ENCODE measurements at places on chromosomes 2 and 18. TPM values are rescaled to one million over a fixed set of nuclear protein-coding genes. Genes with fewer than 3 reads are reported as not detected.

DNA sequence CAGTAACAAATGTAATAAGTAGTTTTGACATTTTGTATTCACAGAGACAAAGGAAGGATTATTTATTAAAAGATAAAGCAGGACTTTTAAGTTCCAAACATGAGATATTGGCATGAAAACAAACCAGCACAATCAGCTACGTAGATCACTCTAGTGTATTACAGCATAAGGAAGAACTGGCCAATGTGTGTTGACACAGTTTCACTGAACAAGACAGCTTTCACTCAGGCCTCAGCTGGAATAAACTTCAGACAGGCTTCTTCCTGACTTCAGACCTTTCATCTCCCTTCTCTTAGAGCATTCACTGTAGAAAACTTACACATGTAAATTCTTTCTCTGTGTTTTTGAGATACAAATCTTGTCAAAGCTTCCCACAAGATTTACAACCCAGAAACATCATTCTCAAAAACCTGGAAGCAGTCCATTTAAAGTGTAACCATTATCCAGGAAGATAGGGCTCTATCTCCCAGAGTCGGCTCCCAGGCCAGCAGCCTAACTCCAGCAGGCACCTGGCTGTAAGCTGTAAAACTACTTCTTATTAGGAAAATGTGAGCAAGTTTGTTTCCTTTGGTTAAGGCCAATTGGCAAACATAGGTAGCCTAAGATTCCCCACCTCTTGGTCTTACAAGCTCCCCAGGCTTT, 768.3 kb upstream of the CDH7 start:
- DNase-seq: no peak

DNA sequence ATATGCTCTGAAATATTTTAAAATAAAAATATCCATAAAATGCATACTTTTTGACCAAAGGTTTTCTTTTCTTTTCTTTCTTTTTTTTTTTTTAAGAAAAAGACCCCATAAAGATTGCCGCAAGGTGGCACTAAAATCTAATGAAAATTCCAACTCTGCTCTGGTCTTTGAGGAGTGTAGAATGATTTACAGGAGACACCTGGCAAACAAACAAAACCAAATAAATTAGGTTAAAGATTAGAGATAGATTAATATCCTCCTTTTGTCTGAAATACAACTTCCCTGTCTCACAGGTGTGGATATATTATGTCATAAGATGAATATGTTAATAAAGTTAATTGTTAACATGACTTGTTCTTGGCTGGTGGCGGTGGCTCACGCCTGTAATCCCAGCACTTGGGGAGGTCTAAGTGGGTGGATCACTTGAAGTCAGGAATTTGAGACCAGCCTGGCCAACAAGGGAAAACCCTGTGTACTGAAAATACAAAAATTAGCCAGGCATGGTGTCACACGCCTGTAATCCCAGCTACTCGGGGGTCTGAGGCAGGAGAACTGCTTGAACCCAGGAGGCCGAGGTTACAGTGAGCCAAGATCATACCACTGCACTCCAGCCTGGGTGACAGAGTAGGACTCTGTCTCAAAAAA, 3.5 kb upstream of the RHOB start:
- peak; percentile 58 for DNase-seq

DNA sequence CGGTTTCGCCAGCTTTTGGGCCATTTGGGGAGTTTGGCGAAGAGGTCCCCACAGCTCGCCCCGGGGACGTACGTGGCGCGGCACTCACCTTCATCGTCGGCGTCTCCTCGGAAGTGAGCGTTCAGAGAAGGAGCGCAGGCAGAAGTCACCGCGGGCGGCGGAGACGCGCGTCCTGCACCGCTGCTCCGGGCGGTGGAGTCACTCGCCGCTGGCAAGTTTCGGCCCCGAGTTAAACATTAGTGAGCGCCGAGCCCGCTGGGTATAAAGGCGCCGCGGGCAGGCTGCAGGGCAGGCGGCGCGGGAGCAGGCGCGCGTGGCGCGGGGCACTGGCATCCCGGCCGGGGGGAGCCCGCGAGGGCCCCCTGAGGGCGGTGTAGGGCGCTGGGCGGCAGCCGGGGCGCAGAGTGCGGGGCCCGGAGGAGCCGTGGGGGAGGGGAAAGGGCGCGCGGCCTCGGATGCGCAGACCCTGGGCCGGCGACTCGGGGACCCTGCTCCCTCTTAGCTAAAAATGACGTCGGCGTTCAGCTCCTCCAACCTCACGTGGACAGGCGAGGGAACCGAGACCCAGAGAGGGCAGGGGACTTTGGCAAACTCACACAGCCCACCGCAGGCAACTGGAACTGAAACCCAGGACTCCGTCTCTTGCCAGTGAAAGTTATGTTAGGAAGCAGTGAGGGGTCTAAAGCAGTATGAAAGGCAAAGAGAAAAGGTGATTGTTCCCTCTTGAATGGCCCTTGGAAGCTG, at the start of gene DPP4:
Gene DPP4 (minus strand): TSS at position 328 of the 744 bp plus-strand sequence. CDS start 234 bp downstream, at position 94.
- DNase-seq: peak; percentile 26

- no peak for DNase-seq
Measured at GRCh38 chr2:165675551-165675968, 118.5 kb downstream of the GALNT3 start.

DNA sequence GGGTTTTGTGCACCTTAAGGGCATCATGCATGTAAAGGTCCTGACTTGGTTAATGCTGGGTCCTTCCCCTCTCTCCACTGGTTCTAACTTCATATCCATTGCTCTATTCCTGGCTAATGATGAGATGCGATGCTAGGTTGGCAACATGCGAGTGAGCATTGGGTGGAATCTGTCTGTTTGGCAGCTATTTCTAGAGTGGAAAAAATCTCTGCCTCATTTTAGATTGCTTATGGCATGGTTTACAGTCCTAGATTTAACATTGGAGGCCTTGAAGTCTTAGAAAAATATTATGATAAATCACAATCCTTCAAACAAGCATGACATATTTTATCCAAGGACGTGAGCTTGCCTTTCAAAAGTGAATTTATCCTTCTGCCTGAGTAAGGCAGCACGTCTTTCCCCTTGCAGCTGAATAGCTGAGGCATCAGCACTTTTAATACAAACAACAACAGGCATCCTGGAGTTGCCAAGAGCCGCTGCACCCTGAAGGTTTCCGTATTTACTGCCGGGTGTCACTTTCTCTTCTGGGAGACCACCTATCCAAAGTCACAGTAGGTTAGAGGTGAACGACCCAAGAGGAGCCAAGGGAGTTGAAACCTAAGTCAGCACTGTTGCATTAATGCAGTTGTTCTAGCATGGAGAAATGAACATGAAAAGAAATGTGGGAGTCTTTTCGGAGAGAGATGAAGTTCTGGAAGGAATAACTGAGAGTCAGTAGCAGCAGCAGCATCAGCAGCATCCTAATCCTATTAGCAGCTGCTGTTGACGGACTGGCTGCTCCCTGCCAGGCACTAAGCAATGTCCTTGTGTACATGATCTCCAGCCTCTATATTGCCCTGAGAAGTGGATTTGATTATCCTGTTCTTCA, 78.4 kb downstream of the MAPK4 start:
- DNase-seq: no peak

Gene SERPINB7
- total RNA-seq: 10.0 TPM

Data from RPMI7951 (cell line).